Epithelial cell of proximal tubule (primary cell): ENCODE measurements at places on chromosomes 6 and 20. TPM values are rescaled to one million over a fixed set of nuclear protein-coding genes. Genes with fewer than 3 reads are reported as not detected.

- DNase-seq, result no peak
These were observed 717.8 kb upstream of the HS3ST5 start for GRCh38 chr6:115060581-115060980.

- no peak for DNase-seq
These were observed 36.7 kb upstream of the MYLIP start for GRCh38 chr6:16092140-16092539.

Gene PNLDC1
- total RNA-seq, result not detected in 2 replicates

Gene HLA-DQB2
- not detected in 2 replicates for total RNA-seq

Gene BANF2
- not detected in 2 replicates for total RNA-seq

Gene PREX1
- total RNA-seq, result 4.7 and 9.4 TPM in 2 replicates

- peak; percentile 43 for DNase-seq
These were observed 212.2 kb upstream of the FOXA2 start for GRCh38 chr20:22796469-22797077.
